ENCODE measurements at places on chromosomes 2 and 18.

DNA sequence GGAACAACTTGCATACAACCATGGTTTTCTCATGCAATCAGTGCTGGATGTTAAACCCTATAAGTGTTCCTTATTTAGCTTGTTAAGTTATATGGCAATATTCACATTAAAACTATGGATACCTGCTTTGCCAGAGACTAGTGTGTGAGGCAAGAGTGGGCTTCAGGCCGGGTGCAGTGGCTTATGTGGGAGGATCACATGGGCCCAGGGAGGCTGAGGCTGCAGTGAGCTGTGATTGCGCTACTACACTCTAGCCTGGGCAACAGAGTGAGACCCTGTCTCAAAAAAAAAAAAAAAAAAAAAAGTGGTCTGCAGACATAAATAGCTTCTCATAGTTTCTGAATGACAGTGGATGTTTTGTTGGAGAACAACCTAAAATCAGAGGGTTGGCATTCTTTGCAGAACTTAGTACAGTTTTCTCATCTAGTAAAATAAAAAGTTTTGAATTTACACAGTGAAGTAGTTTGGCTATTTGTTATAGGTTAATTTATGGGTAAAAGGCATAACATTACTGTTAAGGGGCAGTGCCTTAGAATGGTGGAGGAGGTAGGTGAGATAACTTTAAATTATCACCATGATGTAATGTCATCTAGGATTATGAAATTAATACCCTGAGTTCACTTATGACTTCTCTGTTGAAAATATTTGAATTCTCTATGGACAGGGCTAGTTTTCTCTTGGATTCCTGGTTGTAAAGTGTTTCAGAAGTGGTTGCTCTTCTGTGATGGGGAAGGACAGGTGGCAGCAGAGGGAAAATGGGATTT lies 5.3 kb downstream of the CERS6 start:
- no peak for DNase-seq

GRCh38 chr2:214896274-214896673 lies 86.8 kb upstream of the BARD1 start:
- no peak for DNase-seq

- peak; percentile 80 for DNase-seq
Measured at GRCh38 chr2:191351921-191352320, 106.7 kb downstream of the MYO1B start.

DNA sequence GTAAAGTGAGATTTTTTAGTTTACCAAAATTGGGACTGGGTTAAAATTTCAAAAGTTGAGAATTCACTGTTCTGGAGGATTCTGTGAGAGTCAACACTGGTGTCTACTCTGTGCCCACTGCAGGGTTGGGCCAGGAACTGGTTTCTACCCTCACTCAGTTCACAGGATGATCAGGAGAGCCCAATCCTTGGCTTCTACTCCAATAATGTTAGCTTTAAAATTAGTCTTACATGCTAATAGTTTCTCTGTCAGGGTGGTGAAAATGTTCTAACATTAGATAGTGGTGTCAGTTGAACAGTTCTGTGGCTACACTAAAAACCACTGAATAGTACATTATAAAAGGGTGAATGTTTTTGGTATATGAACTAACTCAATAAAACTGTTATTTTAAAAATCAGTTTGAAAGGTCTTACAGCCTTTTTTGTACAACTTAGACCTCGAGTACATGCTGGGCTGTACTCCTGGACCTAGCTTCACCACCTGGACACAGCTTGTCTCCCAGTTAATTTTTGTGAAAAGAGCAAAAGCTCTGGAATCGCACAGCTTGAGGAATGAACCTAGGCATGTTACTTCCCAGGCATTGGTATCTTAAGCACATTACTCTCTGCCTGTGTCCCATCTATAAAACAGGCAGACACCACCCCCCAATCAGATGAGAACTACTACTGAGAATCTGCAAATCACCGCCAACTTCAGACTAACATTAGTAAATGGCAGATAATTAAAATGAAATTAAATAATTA lies 44.4 kb downstream of the ACVR1 start:
- no peak for DNase-seq

DNA sequence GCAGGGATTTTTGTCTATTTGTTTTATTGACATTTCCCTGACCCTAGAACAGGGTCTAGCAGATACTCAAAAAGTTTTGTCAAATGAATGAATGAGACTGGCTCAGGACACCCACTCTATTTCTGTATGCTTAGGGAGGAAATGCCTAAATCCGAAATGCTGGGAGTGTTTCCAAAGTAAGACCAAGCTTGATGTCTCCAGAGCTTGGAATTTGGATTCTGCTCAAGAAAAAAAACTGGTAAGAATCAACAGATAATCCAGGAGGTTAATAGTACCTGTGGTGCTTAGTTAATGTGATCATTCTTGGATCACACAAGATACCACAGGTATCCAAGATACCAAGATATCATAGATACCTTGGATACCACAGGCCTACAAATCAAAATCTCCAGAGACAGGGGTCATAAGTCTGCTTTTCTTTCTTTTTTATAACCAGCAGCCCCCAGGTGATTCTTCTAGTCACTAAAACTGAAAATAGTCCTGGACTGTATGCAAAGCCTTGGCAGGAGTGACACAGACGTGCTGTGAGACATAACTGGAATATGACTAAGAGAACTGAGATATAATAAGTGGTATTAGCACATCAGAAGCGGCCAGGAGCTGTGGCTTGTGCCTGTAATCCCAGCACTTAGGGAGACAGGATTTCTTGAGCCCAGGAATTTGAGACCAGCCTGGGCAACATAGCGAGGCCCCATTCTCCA lies 39.9 kb upstream of the SP3 start:
- peak; percentile 81 for DNase-seq

- no peak for DNase-seq
Measured at GRCh38 chr2:42742740-42743658, 20.9 kb downstream of the OXER1 start.

GRCh38 chr2:44560941-44561340 lies 199.2 kb downstream of the CAMKMT start:
- DNase-seq = no peak

DNA sequence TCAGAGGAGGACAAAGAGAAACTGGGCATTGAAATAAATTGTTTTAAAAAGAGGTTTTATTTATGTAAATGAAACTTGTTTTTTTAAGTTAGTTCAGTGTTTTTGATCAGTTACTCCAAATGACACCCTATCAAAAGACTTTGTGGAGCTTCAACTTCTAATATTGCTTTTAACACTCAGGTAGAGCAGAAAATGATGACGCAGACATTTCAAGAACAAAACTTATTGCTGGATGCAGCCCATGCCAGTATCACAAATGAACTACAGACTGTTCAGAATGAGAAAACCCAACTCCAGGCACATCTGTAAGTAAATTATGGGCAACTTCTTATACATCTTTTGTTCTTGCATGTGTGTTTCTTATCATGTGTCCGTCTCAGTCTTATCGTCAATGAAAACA lies 36.4 kb downstream of the CCDC150 start:
- no peak for DNase-seq

- no peak for DNase-seq
Measured at GRCh38 chr2:224287531-224287930, 114.4 kb downstream of the FAM124B start.

DNA sequence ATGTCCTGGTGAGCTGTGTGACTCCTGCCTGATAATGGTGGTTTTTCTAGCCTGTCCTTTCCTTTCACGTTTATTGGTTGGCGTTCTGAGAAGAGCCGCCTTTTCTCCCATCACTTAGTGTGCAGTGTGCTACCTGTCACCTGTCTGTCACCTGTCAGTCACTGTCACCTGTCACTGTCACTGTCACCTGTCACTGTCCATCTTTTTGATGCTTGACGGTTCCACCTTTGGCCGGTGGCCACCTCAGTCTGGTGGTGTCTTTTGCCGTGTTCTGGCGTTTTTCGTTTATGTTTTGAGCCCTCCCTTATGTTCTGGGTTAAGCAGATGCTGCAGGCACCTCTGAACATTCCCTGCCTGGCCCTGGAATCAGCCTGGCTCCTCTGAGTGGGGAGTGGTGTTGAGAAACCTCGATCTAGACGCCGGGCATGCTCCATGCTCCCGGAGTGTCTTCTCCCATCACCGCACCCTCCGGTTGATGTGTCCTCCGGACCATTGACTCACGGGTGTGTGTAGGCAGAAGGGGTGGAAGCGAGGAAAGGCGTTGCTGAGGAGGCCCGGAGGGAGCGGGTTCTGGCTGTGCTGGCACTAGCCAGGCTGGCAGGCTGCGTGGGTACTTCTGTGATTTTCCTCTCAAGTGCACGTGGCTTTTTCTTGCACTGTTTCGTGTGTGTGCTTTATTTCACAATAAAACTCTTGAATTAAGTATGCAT lies 20.7 kb downstream of the DTYMK start:
- DNase-seq = no peak

GRCh38 chr2:224565452-224566035 lies 19.6 kb downstream of the CUL3 start:
- no peak for DNase-seq

- no peak for DNase-seq
Measured at GRCh38 chr2:151799886-151800292, 28.3 kb downstream of the ARL5A start.

DNA sequence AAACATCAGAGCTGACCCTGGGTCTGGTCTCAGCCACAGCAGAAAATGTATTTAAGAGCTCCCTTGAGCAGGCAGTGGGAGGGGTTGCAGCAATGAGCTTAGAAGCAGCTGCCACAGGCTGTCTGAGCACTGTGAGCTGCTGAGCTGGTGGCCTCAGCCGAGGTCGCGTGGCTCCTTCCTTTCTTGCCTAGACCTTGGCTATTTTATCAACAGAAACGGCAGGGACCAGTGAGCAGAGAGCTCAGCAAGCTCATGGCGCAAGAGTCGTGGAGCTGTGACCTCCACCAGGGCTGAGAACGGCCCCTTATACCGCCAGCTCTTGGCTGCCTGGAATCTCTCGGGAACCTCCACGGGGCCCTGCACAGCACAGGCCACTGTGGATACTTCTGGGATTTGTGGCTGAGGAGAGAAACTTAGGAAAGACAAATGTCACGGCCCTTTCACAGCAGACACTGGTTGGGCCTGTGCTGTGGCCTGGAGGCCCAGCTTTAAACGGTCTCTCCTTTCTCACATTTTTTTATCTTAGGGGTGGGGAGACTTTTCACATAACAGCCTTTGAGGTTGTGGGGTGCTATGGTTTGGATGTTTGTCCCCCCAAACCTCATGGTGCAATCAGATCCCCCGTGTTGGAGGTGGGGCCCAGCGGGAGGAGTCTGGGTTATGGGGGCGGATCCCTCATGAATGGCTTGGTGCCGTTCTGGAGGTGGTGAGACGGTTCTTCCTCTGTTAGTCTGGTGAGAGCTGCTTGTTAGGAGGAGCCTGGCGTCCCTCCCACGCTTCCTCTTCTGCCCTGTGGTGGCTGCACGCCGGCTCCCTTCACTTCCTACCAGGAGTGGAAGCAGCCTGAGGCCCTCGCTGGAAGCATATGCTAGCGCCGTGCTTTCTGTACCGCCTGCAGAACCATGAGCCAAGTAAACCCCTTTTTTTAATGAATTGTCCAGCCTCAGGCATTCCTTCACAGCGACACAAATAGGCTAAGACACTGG lies 1.7 kb downstream of the ALLC start:
- no peak for DNase-seq

- DNase-seq = peak; percentile 87
Measured at GRCh38 chr2:204665207-204665606, 119.9 kb downstream of the PARD3B start.

DNA sequence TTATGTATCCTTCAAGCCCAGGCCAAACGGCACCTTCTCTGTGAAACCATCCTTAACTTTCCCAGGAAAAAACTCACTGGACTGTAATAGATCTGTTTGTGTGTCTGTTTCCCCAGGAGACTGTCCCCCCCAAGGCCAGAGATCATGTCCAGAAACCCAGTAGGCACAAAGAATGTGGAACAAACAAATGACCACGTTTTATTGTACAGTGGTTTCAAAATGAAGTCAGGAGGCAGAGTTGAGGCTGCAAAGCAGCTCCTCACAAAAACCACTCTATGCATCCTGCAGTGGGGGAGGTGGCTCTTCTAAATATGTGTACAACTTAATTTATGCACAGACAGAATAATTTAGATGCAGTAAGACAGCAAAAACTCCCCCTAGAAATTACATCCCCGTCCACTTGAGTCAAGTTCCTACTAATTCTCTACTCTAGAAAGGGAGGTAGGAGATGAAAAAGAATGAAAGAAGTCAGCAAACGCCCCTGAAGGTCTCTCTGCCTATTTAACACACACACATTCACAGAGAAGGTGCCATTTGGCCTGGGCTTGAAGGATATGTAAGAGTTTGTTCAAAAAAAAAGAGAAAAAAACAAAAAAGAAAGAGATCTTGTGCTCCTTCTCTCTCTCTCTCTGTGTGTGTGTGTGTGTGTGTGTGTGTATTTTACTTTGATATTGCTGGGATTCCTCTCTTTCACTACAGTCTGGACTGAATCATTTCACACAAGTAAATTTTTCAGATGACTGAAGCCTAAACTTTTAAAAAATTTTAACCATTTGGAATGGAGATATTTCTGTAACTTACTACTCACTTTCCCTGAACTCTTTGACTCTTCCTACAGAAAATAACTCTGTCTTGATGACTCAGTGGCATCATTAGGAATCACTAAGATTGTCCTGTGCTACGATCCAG lies 19.5 kb downstream of the BCL2 start:
- DNase-seq = peak; percentile 73

DNA sequence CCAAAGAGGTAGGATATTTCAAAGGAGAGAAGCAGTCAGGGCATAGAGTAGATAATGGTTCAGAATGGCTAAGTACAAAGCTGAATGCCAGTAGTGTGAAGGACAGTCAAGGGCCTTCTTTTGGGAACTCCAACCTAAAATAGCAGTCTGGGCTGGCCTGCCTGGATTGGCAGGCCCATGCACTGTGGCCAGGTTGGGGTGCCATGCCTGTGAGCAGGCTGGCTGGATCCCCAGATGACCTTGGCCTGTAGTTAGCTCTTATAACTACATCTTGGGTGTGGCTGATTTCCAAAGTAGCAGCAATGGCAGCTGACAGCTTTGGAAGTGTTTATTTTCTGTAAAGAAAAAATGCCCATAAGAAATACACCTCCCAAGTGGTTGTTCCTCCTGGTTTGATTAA lies 51.5 kb upstream of the ITGB6 start:
- DNase-seq = no peak

- no peak for DNase-seq
Measured at GRCh38 chr2:222668494-222669154, 2.8 kb upstream of the MOGAT1 start.

DNA sequence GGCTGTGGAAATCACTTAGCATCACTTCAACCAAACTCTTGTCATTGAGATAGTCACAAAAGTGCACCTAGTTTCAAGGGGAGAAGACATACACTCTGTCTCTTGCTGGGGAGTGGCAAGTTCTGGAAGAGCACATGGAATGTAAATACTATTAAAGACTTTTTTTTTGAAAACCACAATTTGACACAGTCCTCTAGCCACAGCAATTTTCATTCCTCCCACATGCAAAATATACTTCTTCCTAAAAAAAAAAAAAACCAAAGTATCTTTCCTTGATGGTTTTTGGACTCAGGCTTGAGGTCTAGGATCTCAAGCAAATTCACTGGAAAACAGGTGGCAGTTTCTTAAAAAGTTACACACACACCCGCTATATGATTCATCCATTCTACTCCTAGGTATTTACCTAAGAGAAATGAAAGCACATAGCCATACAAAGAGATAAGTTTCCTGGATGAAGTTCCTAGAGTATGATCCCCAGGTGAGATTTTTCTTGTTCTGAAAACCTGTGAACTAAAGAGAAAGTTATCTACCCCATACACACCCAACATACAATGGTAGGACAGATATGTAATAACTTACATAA lies 295.8 kb downstream of the SP3 start:
- DNase-seq = peak; percentile 49

Data from fibroblast of skin of scalp (primary cell).